Stomach (tissue), 19 donors: ENCODE measurements at places on chromosomes 1 and 21.

- DNase-seq = no peak
These were observed 84.4 kb downstream of the STUM start for GRCh38 chr1:226632922-226633351.

DNA sequence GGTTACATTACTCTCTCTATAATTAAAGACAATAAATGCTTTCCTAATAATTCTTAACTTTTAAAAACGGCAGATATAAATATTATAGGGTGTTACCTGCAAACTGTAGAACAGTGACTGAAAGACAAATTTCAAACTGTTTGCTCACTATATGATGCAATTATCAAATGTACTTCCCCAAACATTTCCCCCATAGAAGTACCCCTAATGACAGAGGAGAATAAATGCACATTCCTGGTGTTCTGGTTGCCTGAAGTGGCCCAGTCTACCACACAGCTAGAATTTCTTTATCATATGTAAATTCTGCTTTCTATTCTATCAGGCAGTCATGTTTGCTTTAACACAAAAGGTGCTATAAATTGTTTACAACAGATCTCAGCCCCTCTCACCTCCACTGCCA, 70.4 kb downstream of the VAV3 start:
- no peak for DNase-seq

DNA sequence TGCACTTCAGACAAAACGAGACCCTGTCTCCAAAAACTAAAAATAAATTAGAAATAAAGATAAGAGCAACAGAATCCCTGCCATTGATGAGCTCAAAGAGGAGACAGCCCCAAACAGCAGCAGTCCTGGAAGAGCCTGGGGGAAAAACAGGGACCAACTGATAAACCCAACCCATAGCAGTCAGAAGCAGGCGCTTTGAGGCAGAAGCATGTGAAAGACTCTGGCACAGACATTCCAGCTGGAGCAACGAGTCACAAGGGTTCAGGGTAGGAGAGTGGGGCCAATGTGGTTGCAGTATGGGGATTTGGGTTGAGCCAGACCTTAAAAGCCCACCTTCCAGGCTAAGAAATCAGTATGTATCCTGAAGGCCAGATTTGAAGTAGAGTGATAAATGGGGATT, 78.5 kb downstream of the MPZL1 start:
- DNase-seq = no peak

- no peak for DNase-seq
These were observed 57.0 kb upstream of the NEK2 start for GRCh38 chr1:211732293-211732980.

- DNase-seq = no peak
These were observed 12.8 kb downstream of the TIAM1 start for GRCh38 chr21:31331231-31331630.

GRCh38 chr21:44490405-44490804, 35.1 kb downstream of the LRRC3 start:
- no peak for DNase-seq

DNA sequence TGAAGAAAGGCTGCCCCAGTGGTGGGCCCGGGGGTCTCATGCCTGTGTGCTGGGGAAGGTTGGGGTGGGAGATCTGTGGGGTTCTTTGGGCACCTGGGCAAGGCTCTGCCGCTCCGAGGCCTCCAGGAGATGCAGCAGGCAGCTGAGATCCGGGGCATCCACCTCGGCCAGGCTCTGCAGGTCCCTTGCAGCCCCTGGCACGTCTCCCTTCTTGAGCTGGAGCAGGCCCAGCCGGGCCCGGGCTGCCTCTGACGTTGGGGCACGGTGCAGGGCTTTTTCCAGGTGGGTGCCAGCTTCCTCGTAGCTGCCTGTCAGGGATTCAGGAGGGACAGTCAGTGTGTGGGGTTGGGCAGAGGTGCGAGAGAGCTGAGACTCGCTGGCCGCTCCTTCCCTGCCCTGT, 11.4 kb upstream of the MMEL1 start:
- DNase-seq = peak; percentile 25

DNA sequence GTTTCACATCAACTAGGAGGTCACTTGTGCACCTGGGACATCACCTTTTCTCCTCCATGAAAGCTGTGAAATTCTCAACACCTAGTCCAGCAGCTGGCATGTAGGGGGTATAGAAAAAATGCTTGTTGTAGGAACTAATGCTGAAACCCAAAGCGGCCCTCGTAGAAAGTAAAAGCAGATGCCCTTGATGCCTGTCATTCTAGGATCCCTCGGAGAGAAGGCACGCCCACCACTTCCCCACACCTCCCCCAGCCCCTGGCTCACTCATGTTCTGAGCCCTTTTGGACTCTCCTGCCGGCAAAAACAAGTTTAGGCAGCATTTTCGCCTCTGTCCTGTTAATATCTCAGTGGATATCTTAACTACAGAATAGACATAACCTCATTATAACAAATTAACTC, 36.5 kb downstream of the RIPK4 start:
- no peak for DNase-seq

DNA sequence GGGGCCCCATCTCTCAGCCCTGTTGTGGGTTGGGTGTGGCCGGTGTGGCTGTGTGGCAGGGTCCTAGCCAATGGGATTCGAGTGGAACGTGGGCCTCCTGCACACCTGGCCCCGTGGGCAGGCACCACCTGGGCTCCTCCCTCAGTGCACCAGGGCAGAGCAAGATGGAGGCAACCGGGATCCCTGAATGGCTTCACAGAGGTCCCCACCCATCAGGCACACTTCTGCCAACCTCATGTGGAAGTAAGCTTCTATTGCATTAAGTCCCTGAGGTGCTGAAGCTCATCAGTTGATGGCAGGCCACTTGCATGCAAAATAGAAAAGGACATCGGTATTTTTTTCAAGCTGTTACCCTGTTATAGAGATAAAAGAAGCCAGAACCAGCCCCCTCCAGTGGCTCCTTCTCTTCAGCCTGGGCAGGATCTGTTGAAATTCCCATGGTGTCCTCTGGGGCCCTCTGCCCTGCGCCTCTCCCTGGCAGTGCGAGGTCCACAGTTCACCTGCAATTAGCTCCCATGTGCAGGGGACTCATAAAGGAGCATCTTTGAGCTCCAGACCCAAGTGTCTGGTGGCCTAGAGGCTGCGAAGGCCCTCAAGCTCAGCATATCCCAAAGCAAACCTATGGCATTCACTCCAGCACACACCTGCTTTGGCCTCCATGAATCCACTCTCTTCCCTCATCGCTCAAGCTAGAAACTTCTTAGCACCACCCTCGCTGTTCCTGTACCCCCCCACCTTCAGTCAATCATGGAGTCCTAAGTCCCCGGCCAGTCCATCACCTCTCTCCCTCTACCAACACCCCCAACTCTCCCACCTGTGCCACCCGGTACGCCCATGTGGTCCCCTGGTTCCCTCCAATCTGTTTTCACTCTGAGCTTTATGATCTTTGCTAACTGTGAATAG, 2.1 kb upstream of the SLC45A1 start:
- DNase-seq = no peak

DNA sequence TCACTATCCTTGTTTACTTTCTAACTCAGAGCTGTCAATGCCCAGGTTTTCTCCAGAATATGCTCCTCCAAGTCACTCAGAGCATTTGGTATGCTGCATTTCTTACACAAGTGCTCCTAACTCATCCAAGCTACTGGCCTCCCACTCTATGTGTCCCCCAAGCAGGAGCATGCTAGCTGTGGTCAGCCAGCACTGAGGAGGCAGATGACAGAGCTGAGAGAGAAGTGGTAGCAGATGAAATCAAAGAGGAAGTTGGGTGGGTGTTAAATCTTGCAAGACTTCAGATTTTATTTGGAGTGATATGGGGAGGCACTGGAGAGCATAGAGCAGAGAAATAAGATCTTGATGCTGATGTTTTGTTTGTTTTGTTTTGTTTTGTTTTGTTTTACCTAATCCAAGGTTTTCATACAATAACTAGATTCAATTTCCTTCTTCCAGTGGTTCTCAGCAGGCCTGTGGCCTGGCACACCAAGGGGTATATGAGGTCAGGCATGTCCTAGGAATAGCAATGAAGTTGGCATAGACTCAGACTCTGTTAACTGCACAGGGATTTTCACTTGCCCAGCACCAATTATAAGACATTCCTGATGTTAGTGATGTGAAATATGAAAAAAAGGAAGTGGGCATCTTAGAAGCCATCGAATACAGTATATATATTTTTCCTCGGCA, 3.1 kb upstream of the PGBD5 start:
- no peak for DNase-seq

DNA sequence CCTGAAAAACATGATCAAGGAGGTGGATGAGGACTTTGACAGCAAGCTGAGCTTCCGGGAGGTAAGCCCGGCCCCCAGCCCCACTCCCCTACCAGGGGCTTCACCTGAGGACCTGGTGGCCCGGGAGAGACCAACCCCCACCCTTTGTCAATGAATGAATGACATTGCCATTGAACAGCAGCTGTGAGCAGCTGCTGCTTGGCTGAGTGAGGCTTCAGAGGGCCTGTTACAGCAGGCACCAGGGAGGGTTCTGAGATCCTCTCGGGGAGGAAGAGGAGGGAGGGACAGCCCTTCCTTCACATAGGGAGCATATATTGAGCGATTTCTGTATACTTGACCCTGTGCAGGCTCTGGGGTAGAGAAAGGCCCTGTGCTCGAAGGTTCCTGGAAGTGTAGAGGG, 12.3 kb upstream of the CTRC start:
- no peak for DNase-seq

DNA sequence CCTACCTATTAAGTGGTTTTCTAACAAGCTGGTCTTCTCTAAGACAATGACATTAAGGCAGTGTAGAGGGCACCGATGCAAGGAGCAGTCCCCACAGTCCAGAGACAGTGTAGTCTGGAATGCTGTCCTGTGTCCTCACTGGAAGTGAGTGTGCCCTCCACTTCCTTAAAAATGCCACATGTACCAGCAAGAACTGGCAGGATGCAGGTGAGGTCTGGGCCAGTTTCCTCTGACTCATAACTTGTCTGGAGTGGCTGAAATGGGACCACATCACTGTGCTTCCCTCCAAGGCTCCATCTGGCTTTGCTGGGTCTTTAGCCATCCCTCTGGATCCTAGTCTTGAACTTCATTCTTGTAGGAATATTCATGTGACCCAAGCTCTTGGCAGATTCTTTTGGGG, 170.5 kb upstream of the KIAA0040 start:
- DNase-seq = no peak

DNA sequence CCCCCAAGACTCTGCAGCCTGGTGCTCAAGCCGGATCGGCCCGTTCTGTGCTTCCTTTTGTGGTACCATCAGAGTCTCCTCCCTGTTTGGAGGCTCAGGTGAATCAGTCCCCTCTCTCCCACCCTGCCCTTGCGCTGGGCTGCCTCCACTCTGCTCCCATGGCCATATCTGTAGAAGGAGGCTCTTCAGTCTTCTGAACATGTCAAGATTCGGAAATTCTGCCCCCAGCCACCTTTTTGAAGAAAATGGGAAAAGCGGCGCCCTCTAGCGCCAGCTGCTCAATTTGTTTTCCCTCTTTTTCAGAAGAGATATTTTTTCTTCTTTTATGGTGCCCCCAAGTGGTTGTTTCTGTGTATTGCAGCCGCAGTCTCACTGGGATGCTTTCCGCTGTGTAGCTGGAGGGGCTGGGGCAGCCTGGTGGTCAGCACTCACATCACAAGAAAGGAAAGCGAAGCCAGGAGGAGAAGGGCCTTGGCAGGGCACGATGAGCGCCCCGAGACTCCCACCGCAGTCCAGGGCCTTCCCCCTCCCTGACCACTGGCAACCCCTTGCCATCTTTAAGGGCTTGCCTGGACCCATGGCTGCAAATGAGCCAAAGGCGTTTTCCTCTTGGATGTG, 58.4 kb upstream of the CACNA1E start:
- peak; percentile 88 for DNase-seq

- peak; percentile 71 for DNase-seq
These were observed 1.3 kb downstream of the WLS start for GRCh38 chr1:68230901-68231626.

GRCh38 chr1:222886194-222886854, 71.5 kb downstream of the DISP1 start:
- no peak for DNase-seq

DNA sequence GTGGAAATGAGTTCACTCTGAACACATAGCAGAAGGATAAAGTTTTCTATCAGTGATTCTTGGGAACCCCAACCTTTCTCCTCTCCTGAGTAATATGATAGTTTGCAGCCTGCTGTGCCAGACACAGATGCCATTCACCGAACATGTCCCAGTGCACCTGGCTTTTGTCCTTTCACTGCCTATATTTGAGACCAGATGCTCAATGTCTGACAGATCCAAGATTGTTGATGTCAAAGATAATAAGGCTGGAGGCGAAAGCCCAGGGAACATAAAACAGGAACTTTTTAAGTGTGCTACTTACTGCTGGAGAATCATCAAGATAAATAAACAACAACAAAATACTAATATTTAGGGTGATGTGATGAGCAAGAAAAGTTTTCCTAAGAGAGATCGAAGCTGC, 139.3 kb downstream of the TIAM1 start:
- DNase-seq = no peak

DNA sequence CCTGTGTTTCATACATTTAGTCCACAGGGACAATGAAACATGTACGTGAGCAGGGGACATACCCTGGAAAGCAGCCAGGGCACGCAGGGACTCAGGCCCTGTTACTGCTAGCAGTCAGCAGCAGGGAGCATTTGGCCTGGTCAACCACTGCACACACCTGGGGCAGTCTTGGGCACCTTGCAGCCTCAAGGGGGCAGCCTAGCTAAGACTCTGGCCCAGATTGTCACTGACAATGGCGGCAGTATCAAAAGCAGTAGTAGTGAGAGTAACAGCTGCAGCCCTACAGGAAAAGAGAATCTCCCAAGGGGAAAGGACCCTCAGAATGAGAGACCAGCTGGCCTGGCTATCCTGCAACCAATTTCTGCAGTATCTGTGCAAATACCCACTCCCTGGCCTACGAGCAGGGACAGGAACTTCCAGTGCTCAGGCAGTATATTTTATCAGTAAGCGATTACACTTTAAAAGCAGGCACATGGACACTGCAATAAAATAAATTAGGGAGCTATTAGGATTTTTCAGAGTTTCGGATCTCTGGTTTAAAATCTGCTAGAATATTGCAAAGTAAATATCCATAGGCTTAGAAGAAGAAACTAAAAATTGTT, 475.6 kb downstream of the LTN1 start:
- peak; percentile 79 for DNase-seq

- no peak for DNase-seq
These were observed 1.2 kb downstream of the AGPAT3 start for GRCh38 chr21:43866260-43866629.

GRCh38 chr1:222073307-222073995, 331.6 kb upstream of the DUSP10 start:
- DNase-seq = no peak

- DNase-seq = no peak
These were observed 180.0 kb upstream of the KCND3 start for GRCh38 chr1:112169517-112169916.

DNA sequence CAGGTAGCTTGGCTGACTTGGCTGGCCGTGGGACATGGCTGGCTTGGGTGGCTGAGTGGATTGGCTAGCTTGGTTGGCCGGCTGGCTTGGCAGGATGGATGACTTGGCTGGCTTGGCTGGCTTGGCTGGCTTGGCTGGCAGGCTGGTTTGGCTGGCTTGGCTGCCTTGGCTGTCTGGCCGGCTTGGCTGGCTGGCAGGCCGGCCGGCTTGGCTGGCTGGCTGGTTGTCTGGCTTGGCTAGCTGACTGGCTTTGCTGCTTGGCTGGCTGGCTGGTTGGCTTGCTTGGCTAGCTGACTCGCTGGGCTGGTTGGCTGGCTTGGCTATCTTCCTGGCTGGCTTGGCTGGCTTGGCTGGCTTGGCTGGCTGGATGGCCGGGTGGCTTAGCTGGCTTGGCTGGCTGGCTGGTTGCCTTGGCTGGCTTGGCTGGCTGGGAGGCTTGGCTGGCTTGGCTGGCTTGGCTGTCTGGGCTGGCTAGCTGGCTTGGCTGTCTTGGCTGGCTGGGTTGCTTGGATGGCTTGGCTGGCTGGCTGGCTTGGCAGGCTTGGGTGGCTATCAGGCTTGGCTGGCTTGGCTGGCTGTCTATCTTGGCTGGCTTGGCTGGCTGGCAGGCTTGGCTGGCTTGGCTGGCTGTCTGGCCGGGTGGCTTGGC, 129.7 kb upstream of the FAM72C start:
- no peak for DNase-seq
